ENCODE measurements at places on chromosomes 4 and X.
A peak's percentile ranks its signal among the peaks of the same experiment; 100 is the strongest.

DNA sequence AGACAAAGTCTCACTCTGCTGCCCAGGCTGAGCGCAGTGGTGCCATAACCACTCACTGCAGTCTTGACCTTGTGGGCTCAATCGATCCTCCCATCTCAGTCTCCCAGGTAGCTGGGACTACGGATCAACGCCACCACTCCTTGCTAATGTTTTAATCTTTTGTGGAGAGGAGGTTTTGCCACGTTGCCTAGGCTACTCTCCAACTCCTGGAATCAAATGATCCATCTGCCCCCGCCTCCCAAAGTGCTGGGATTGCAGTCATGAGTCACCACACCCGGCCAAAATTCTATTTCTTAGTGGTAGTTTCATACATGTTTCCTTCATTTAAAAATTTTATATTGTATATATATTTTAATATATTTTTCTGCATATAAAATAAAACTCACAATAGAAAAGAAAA is 125.8 kb upstream of the CLNK start:
- DNase-seq, result no peak

DNA sequence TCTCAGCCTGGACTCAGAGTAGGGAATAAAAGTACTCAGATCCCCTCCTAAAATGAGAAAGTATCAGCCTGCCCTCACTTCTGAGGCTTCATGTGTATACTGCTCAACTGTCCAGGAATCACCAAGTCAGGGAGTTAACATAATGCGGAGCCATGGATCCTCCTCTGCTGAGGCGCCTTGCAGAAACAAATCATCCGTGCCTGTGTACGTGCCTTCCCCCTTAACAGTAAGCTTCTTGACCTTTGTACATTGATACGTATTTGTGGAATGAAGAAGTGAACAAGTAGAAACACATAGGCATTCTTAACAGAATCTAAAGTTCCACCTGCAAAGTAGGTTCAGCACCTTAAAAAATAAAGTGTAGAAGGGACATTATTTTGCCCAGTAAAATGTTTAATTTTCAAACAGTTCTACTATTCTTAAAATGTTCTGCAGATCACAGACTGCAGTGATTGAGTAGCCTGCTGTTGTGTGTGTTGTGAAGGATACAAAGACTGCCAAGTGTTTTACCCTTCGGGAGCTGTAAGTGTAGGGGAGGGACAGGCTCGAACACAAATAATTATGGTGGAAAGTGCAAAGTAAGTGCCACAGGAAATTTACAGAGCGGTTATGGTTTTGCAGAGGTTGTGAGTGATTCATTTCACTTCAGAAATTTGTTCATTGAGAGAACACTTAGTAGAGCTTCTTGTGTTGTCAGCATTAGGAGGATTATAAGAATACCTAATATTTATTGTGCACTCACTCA is 61.9 kb downstream of the ARHGAP10 start:
- no peak for DNase-seq

DNA sequence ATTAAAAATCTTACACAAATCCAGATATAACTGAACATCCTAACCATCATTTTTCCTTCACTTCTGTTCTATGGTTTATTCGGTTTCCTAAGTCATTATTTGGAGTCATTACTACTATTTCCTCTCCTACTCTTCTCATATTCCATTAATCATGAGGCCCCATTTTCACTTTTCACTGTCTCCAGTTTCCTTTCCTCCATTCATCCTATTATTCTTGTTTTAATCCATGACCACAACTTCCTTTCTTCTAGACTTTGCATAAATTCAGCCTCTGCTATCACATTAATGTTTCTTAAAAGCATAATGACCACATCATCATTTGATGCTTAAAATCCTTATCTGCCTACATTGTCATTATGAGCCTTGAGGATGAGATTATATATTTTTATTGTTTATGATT is 555.0 kb upstream of the NDST4 start:
- no peak for DNase-seq

- no peak for DNase-seq
These were observed 759.1 kb upstream of the POU3F4 start for GRCh38 chrX:82748906-82749505.

- no peak for DNase-seq
These were observed 620.6 kb downstream of the RAPGEF2 start for GRCh38 chr4:159723341-159724048.

- DNase-seq, result no peak
These were observed 211.8 kb upstream of the CPEB2 start for GRCh38 chr4:14790494-14790893.

DNA sequence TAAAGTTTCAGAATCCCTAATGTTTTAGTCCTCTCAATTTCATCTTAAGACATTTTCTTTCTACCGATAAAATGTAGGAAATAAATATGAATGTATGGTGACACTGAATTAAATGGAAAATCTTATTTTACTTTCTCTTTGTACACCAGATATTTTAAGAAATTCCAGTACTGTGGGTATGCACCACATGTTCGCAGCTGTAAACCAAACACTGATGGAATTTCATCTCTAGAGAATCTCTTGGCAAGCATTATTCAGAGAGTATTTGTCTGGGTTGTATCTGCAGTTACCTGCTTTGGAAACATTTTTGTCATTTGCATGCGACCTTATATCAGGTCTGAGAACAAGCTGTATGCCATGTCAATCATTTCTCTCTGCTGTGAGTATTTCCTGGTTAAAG is 26.9 kb downstream of the C4orf46 start:
- no peak for DNase-seq

DNA sequence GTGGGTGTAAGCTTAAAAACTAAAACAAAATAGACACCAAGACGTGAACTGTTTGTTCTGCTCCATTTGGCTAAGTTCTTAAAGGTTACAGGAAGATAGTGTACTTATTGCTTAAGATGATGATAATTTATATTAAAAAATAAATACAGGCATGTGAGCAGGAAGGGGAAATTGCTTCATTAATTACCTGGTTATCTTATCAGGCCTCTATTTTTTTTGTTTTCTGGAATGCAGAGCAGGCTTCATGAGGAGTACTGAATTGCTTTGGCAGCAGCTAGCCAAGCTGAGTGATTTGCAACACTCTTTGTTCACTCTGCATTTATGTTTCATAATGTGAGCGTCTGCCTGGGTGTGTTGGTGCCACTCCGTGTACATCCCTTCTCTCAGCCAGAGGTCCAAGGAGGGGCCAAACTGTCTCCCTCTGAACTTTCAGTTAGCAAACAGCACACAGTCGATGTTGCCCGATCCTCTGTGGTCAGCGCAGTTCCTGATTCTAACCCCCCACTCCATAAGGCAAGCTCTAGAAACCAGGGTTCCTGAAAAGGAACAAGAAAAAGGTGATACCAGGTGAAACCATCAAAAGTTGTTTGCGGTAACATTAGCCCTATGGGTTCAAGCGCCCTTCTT is 348.2 kb downstream of the SPRY1 start:
- no peak for DNase-seq

DNA sequence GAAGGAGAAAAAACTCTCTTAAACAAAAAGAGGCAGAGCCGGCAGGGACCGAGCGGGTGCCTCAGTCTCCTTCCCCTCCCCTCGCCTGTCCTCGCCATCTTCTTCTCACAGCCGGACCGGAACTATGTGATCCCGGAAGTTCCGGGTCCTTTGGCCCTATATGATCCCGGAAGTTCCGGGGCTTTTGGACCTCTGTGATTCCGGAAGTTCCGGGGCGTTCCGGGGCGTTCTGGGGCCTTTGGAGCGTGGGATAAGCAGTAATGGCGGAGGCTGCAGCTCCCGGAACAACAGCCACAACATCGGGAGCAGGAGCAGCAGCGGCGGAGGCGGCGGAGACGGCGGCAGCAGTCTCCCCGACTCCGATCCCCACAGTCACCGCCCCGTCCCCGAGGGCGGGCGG is 98.9 kb upstream of the MED14 start:
- no peak for DNase-seq

DNA sequence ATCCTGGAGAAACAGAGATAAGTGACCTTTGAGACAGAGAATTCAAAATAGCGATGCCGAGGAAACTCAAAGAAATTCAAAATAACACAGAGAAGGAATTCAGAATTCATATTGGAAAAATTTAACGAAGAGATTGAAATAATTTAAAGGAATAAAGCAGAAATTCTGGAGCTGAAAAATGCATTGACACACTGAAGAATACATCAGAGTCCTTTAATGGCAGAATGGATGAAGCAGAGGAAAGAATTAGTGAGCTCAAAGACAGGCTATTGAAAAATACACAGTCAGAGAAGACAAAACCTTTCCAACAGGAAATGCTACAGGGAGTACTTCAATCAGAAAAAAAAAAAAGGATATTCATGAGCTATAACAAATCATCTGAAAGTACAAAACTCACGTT is 185.8 kb downstream of the PARM1 start:
- DNase-seq, result no peak

DNA sequence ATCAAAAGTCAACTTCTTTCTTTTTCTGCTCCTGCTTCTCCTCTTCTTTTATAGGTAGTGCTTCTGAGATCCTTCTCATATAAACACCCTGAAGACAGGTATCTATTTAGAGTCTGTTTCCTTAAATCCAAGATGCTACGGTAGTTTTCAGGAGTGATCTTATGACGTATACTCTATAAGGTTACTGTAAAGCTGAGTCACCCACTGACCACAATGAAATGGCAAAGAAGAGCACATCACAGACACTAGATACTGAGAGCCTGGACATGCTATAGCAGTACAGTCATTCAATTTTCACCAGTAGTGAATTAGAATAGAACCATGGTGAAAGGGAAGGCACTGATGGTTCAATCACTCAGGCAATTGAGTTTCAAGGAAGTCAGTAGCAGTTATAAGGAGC is 412.5 kb downstream of the ADAM29 start:
- DNase-seq, result no peak

DNA sequence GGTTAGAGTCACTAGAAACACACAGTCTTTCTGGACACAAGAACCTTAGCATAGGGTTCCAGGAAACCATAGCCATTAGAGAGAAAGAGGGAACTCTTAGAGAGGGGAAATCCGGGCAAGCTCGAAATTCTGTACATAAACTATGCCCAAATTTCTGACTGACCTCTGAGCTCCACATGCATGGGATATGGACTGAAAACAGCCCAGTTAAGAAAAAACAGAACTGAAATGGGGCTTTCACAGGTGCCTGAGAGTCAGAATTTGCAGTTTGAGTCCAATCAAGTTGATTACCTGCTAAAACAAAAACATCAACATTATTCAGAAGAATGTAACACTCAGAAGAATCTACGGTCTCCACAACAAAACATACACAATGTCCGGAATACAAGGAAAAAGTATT is 13.1 kb downstream of the DCHS2 start:
- no peak for DNase-seq

GRCh38 chrX:152020888-152021287 is 46.4 kb upstream of the GABRE start:
- no peak for DNase-seq

DNA sequence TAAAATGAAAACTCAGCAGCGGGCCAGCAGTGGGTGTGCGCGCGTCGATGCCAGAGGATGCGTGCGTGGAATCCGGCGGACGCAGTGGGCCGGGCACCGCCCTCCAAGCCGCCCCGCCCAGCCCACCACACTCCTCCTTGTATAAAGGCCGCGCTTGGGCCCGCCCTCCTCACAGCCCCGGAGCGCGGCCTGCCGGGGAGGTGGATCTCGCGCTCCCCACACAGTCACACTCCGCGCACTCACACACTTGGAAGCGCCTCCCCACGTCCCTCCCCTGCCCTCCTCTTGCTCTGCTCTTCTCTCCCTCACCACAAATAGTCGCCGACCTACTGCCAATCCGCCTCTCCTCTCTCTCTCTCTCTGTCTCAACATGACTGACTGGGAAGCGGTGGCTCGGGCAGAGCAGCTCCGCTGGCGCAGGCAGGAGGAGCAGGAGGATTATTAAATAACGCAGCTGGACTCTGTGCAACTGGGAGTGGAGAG is at the start of gene CCSER1:
CCSER1 (plus strand) TSS at position 172 of the 483 bp plus-strand sequence.
- DNase-seq, result no peak

DNA sequence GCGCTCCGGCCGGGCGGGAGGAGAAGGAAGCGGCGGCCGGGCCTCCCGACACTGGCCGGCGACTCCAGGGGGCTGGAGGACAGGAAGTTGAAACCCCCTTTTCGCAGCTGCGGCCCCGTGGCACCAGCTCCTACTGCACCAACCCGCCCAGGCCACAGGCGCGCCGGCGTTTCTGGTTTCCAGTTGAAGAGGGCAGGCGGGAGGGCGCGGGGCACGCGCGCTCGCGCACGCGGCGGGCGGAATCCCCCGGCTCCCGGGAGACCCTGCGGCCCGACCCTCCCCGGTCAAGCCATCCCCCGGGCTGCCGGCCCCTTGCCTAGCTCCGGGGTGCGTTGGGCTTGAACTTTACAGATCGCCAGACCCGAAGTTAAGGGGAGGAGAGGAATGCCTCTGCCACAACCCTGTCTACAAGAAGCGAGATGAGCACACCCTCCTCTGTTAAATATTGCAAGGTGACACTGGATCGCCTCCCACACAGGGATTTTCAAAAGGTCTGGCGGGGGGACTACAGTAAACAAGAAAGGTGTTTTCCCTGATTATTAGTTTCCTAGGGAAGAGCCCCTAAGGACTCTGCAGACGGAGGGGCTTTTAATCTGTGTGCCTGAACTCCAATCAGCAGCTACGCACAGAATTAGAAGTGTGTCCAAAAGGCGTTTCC is 1.4 kb downstream of the ELOVL6 start:
- peak; percentile 42 for DNase-seq

GRCh38 chr4:3780347-3781171 is 14.4 kb downstream of the ADRA2C start:
- no peak for DNase-seq

DNA sequence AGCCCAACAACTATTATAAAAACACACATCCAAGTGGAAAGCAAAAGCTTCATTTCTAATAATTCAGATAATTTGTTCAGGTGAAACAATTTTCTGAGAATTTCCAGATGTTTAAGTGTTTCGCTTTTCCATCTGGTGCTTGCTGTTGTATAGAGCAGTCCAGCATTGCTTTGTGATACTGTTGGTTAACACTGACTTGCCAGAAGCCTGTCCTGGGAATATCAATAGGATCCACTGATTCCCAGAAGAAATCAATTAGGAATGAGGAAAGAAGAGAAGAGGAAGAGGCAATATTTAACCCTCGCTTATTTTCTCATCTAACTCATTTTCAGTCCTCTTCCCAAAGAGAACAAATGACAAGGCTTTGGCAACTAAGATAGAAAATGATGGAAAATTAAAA is 94.9 kb upstream of the DDIT4L start:
- no peak for DNase-seq

DNA sequence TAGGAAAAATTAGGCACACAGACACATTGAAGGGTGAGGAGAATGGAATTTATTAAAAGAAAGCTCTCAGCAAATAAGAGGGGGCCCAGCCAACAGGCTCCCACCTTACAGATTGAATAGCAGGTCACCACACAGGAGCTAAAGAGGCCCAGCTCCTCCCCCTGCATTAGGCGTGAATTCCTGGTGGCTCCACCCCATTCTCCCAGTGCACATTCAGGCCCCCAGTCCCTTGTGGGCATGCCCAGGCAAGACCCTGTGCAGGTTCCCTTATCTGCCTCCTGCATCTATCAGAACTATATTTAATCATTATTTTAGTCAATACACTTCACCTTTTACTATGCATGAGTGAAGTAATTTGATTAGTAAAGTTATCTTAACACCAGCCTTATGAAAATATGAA is 856.3 kb upstream of the NDST4 start:
- no peak for DNase-seq

DNA sequence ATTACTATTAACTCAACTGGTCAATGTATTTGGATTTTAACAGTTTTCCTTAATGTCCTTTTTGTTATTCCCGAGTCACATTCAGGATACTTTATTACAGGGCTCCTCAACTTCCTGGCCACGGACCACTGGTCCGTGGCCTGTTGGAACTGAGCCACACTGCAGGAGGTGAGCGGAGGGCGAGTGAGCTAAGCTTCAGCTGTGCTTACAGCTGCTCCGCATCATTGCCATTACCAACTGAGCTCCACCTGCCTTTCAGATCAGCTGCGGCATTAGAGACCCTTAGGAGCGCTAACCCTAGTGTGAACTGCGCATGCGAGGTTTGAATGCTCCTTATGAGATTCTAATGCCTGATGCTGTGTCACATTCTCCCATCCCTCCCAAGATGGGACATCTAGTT is 591.7 kb downstream of the CCSER1 start:
- no peak for DNase-seq
